ENCODE measurements at places on chromosomes 11 and 22.

- no peak for DNase-seq
Observed at GRCh38 chr22:26267856-26268255, 98.6 kb downstream of the SEZ6L start.

DNA sequence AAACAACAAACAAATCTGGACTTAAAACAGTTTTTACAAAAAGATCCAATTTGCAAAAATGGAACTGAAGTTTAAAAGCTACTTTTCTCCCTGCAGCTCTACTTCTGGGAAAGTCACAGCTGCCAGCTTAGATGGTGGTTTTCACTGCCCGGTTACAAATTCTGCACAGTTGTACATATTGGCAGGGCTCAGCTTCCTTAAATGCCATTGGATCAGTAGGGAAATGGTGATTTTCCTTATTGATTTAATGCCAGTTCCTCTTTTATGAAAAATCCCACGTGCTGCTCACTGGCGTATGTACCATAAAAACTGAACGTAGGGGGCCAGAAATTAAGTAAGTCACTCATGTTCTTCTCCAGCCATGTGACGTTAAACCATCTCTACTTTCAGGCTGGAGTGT, 22.8 kb downstream of the GRAP2 start:
- no peak for DNase-seq

GRCh38 chr11:75691804-75692203, 23.0 kb upstream of the MAP6 start:
- no peak for DNase-seq

- no peak for DNase-seq
Observed at GRCh38 chr22:37632174-37633088, 7.0 kb upstream of the SH3BP1 start.

DNA sequence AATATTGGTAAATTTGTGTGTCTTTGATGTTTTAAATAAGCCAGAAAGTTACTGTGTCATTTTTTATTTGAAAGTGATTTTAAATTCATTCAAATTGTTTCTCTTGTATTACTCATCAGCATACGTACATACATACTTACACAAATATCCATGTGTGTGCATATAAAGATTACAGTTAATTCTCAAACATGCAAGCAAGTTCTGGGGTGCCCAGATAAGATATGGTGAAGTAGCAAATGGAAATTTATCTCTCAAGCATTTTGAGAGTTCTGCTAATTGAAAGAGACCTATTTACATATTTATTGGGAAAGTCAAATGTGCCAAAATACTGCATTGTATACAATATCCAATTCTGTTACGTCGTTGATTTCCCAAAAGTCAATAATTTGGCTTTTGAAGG, 1024.0 kb upstream of the CNTN5 start:
- DNase-seq: no peak

All from CD4-positive, alpha-beta T cell treated with Interleukin-6 for 4 hours (primary cell).